ENCODE measurements at places on chromosomes 3 and 15.

DNA sequence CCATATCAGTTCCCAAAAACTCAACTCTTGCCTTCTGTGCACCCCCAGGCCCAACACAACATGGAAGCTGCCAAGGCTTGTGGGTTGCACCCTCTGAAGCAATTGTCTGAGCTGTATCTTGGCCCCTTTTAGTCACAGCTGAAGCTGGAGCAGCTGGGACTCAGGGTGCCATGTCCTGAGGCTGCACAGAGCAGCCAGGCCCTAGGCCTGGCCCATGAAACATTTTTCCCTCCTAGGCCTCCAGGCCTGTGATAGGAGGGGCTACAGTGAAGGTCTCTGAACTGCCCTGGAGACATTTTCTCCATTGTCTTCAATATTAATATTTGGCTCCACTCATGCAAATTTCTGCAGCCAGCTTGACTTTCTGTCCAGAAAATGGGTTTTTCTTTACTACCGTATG, 8.1 kb upstream of the MYLK start:
- DNase-seq: no peak

DNA sequence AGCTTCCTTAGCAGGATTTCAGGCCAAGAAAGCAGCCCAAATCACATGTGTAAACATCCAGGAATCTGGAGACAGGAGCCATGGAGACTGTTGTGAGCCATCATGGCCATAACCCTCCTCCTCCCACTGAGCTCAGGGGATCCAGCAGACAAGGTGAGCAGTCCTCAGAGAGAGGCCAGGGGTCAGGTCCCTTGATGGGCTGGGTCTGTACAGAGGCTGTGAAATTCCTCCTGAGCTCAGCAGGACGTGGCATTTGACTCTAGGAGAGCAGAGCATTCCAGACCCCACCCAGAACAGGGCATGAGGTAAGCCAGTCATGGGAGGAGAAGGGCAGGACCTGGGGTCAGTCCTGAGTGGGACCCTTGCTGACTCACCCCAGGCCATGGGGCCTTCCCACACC, 67.0 kb upstream of the ACAN start:
- DNase-seq: no peak

GRCh38 chr3:8436661-8437287, 64.8 kb upstream of the LMCD1 start:
- DNase-seq: no peak

GRCh38 chr15:68278595-68279405, 1.3 kb downstream of the FEM1B start:
- DNase-seq: peak; percentile 18

GRCh38 chr3:46665763-46666452, 27.6 kb downstream of the ALS2CL start:
- DNase-seq: peak; percentile 52

- DNase-seq: no peak
These were observed 174.6 kb upstream of the KBTBD8 start for GRCh38 chr3:66823532-66823931.
